Lung (tissue), 17 donors: ENCODE measurements at places on chromosomes 16 and 17. TPM values are rescaled to one million over a fixed set of nuclear protein-coding genes. Genes with fewer than 3 reads are reported as not detected.

- peak; percentile 6 for DNase-seq
These were observed 163.5 kb downstream of the COPRS start for GRCh38 chr17:31695456-31696090.

DNA sequence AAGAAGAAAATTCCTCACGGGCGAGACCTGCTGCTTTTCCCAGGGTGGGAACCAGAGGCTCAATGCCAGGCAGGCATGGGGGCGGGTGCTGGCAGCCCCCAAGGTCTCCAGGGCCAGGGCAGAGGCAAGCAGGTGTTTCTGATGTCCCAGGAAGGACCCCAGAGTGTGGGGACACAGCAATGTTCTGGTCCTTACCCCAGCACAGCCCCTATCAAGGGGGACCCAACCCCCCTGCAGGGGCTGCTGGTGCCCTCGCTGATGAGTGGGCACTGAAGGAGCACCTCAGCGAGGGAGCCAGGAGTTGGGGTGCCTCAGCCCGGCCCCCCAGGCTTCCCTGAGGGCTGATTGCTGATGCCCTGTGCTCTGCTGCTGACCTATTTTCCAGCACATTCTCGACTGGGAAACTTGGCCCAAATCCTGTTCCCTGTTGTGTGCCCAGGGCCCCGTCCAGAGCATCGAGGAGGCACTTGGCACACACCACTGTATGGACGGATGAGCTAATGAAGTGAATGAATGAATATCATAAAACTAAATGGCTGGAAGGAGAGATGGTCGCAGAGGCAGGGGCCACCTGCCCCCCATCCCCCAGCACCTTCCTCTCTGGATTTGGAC, 2.8 kb downstream of the DBNDD1 start:
- DNase-seq: no peak

DNA sequence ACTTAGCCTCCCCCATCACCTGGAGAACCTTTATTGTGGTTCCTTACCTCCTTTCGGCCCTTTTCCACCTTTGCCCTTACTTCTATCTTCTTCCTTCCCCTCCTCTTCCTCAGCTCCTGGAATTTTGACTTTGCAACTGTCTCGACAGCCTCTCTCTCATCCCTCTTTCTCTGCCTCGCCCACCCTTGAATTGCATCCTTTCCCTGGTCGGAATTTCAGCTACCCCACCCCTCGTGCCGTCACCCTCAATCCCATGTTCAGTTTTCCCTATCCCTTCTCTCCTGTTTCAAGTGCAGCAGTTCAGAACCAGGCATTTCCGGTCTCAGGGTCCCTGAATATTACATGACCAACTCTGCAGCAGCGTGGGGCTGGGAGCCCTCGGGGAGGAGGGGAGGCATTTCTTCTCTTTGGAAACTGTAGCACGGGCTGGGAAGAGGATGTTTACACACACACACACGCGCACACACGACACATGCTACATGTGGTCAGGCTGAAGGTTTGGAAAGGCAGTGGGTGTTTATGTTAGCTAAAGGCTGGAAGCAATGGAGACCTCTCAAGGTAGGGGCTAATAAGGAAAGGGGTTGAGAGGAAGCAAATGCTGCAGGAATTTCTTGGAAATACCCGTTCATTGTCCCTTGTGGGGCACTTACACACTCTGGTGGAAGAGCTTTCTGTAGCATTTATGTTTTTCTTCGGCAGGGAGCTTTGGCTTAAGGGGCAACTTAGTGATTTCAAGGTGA, 971 bp downstream of the MINK1 start:
- DNase-seq: peak; percentile 79

- peak; percentile 83 for DNase-seq
These were observed 442.3 kb upstream of the MON1B start for GRCh38 chr16:76748461-76749348.

GRCh38 chr16:10805334-10805733, 13.3 kb downstream of the TVP23A start:
- no peak for DNase-seq

Gene TAT
- not detected for total RNA-seq

Gene KRTAP4-7
- not detected for total RNA-seq

- no peak for DNase-seq
These were observed 716.9 kb downstream of the KCNJ18 start for GRCh38 chr17:22409160-22409751.
